Activated CD8-positive, alpha-beta memory T cell treated with anti-CD3 and anti-CD28 coated beads for 1 hour (primary cell): ENCODE measurements at places on chromosomes 7 and 10.

DNA sequence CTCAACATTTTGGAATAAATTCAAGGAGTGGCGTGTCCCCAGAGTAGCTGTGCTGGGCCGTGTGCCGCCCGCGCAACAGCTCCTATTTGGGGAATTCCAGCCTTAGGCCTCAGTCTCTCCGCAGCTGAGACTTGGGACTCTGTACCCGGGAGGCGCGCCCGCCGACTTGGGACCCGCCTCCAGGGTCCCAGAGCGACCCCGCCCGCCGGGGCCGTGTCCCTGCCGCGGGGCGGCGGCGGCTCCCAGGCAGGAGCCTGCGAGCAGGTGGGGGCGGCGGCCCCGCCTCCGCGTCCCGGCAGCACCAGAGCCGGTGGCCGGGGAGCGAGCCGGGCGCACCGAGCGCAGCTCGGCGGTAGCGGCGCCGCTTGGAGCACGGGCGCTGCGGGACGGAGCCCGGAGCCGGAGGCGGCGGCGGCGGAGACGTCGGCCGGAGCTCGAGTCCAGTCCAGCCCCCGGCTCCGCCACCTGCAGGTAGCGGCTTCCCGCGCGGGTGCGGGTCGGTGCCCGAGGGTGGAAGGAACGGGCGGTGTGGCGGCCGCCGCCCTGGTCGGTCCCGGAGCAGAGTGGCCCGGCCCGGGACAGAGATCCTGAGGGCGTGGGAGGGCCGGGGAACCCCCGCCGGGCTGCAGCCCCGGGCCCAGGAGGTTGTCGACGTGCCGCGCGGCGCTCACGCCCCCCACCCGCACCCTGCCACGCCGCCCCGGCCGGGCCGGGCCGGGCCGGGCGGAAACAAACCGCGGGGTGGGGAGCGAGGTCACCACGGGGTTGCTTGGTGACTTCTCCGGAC lies at the start of gene WIPF3:
Gene WIPF3 (plus strand): TSS at position 301 of the 787 bp plus-strand sequence. CDS start 28,217 bp downstream, outside the sequence.
- no peak for DNase-seq

DNA sequence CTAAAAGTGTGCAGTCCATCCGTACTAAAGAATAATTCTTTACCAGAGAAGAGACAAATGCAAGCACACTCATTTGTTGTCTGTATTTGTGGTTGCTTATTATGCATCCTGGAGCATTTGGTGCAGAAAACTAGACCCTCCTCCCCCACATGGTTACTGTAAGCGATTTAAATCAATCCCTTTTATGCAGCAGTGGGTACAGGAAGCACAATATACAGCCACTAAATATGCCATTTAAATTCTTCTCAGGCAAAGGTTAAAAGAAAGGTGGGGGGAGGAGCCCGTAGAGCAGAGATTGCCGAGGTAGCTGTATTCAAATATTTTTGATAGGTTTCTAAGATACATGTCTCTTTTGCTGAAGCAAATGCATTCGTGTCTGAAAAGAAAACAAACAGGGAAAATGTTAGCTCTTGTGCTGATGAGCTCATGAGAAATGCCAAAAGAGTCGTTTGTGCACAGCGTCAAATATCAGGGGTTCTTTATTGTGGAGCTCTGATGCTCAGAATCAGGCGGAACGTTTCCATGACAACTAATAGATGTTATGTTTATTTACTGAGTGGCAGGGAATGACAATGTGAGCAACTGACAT lies 131.3 kb upstream of the NPVF start:
- DNase-seq = no peak

- no peak for DNase-seq
These were observed 87.5 kb downstream of the PLXNA4 start for GRCh38 chr7:132488634-132489302.

DNA sequence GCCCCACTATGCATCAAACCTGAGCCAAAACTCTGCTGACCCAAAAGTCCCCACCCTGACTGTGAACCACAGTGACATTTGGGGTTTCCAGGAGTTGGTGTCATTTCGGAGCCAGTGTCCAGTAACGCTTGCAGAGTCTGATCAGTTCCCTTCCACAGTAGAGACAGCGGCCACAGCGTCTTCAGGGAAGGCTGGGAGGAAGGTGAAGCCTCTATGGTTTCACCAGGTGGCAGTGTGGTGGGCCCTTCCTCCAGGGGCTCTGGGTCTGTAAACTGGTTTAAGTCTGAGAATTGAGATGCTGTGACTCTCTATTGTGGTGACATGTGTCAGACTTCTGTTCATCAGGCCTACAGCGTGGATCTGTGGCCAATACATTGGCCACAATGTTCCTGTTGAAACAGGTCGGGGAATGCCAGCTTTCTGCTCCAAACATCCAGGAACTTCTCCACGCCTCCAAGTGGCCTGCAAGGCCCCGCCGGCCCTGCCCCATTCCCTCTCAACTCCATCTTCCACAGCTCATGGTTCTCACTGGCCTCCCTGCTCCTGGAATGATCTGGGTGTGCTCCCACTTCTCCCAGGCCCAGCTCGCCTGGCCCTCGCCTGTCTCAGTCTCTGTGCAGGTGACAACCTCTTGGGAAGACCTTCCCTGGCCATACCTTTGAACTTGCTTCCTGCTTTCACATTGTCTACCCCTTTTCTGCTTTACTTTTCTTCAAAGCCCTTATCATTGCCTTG lies 124.5 kb upstream of the FAM20C start:
- no peak for DNase-seq

- DNase-seq = no peak
These were observed 7.8 kb downstream of the CPXM2 start for GRCh38 chr10:123883673-123884320.

GRCh38 chr7:29289156-29290021 lies 94.8 kb downstream of the CHN2 start:
- DNase-seq = no peak

GRCh38 chr10:50536617-50537240 lies 87.0 kb downstream of the SGMS1 start:
- no peak for DNase-seq

- DNase-seq = no peak
These were observed 179.9 kb upstream of the PRSS58 start for GRCh38 chr7:142437741-142438140.

- no peak for DNase-seq
These were observed 12.5 kb downstream of the SFRP5 start for GRCh38 chr10:97759158-97759887.

- DNase-seq = no peak
These were observed 3.0 kb downstream of the GSAP start for GRCh38 chr7:77413128-77413527.

GRCh38 chr7:45140827-45141226 lies 16.8 kb upstream of the RAMP3 start:
- DNase-seq = no peak

DNA sequence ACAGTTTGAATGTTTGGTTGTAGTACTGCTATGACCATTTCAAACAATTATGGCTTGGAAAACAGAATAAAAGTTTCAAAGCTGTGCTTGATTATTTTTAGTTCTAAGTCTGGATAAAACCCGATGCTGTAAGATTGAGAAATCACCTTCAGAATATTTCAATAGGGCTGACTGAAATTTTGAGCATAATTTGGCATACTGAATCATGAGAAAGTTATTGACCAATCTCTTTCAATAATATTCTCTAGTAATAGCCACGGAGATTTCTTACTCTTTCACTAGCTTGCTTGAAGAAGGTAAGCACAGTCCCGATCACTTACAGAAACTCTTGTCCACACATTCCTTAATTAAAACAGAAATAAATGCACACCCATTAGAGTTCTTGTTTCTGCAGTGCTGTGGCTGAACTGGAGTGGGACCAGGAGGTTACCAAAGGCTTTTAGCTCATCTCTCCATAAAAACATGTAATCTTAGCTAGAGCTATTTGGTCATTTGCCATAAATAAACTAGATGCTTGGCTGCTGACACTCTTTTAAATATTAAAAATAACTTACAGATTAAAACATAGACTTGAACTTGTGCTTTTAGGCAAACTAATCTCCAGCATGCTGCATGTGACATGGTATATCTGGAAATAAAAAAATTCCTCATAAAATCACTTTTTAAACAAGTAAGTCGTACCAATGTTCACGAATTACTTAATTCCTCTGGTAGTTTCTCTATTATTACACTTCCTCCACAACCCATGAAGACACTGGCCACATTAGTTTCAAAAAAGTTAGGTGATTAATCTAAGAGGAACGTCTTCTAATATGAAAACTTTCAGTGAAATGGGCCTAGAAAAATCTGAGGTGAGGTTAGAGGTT lies 97.8 kb downstream of the AGMO start:
- no peak for DNase-seq

GRCh38 chr10:124007773-124008145 lies 85.6 kb downstream of the CHST15 start:
- no peak for DNase-seq

DNA sequence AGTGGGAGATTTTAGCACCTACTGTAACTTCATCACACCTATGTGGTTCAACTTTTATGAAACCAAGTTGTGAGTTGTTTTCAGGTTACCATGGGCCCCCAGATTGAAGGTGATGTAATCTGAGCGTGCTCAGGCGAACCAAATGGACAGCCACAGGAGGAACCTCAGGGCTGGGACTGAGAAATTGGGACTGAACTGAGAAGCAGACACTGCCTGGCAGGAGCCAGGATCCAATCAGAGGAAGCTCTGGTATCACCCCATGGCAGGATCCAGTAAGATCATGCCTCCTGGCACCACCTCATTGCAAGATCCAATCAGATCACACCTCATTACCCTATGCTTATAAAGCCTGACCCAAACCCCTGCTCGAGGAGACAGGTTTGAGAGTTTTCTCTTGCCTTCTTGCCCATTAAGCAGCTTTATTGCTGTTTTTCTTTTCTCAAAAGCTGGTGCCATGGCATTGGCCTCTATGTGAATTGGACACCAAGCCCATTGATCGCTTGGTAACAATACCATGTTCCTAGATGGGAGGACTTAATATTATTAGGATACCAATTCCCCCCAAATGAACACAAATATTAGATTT lies 43.2 kb upstream of the GDF10 start:
- no peak for DNase-seq

GRCh38 chr10:96687317-96688012 lies 32.8 kb downstream of the PIK3AP1 start:
- no peak for DNase-seq

- no peak for DNase-seq
These were observed 42.8 kb upstream of the GRB10 start for GRCh38 chr7:50825465-50825864.

- DNase-seq = no peak
These were observed 36.3 kb upstream of the TCF7L2 start for GRCh38 chr10:112913661-112914287.

DNA sequence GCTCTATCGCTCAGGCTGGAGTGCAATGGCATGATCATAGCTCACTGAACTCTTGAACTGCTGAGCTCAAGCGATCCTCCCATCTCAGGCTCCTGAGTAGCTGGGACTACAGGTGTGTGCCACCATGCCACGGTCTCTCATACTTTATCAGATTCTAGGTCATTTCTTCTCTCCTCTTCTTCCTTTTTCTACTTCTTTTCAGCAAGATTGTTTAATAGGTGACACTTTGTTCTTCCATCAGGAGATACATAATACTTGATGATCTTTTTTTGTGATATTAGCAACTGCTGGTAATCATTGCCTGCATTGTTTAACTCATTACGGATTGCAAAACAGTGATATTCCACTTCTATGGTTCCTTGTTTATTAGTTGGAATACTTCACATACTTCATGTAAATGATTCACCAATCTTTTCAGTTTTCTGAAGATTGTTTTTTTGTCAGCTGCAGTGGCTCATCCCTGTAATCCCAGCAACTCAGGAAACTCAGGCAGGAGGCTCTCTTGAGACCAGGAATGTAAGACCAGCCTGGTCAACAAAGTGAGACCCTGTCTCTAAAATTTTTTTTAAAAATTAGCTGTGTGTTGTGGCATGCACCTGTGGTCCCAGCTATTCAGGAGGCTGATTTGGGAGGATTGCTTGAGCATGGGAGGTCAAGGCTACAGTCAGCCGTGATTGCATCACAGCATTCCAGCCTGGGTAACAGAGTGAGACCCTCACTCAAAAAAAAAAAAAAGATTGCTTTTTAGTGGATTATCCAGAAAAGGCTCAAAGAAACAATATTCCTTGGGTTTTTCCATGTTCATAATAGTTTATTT lies 36.2 kb upstream of the CHST3 start:
- no peak for DNase-seq

DNA sequence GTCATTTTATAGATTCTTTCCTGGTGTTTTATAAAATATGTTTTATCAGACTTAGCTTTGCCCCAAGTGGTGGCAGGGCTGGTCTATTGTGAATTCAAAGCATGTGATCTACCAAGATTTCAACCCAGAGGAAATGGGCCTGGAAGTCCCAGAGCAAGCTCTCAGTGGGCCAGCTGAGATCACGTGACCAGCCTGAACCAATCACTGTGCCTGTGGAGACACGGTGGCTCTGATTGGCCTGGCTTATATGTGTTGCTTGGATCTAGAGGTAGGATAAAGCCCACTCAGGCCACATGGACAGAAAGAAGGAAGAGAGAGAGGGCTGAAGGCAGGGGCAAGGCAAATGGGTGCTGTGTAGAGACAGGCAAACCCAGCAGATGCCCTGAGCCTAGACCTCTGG lies 65.5 kb upstream of the GATA3 start:
- no peak for DNase-seq

GRCh38 chr10:122263971-122264370 lies 7.1 kb upstream of the BTBD16 start:
- DNase-seq = no peak

DNA sequence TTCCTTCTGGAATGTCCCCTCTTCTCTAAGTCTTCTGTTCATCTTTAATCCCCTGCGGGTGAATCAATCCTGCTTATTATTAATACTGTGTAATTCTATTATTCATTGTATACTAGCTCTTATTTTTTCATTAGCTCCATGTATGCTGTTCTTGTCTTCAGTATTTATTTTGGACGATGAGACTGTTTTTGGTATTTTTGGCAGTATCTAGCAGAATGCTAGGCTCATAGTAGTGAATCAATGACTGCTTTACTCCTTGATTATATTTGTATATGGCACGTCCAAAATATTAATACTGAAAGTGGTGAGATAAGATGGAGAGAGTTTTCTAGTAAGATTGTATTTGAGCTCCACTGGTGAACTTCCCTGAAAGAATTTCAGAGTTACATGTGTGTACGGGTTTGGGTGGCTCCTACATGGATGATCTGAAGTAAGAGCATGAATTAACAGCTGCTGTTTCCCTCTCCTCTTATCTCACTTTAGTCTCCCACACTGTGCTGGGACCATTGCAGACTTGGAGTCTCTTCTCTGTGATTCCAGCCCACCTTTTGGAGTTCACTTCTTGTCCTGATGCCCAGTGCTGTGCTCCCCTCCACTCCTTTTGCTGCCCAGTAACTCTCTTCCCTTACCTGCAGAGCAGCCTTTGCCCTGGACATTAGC lies 226.0 kb downstream of the CDK14 start:
- no peak for DNase-seq

GRCh38 chr7:131869169-131869844 lies 312.9 kb upstream of the PODXL start:
- no peak for DNase-seq

GRCh38 chr7:22709857-22710256 lies 17.1 kb upstream of the IL6 start:
- no peak for DNase-seq
